Mesothelial cell of epicardium (in vitro differentiated cells): ENCODE measurements at places on chromosomes 7 and 10.

DNA sequence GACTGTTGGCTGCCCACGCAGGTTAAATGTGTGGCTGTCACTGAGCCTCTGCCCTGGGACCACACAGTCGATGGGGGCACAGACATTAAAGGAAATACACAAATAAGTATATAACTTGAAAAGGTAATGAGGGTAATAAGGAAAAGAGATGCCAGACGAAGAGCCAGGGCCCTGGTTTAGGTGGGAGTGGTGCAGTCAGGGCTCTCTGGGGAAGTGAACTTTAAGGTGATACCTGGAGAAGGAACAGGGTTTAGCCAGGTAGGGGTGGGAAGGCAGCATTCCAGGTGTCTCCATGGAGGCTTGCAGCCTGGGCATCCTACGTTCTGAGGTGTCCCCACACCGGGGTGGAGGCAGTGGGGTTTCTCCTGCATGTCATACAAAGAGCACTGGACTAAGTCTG lies 50.4 kb downstream of the UNC5B start:
- H3K4me1 ChIP-seq = peaks cover 63% of the 10 kb centered on the region
- no peak overlapping the region for H3K4me3 ChIP-seq
- peak overlapping the region; percentile 84 for H3K27ac ChIP-seq
- H3K27me3 ChIP-seq = no peaks in the 10 kb centered on the region

DNA sequence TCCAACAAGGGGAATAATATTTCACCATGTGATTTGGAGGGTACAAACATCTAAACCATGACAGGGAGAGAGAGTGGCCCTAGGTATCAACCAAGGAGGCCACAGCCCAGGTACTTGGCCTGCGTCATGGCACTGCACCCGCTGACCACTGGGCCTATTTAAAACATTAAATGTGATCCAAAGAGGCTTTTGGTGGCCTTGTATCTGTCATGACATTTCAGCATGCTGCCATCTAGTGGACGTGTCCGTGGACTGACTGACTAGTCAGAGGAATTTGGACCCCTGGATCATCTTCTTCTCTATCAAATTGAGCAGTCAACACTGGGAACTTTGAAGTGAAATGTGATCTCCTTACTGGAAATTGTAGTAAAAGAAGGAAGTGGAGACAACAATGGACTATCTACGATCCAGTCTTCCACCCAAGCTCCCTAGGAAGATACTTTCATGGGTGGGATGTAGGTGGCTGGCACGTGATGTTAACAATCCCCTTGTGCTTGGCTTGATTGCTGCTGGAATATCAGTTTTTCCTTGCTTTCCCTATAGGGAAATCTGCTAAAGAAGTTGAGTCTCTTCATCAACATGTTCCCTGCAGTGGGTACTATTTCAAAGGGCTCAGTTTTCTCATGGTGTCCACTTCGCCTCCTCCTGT lies 24.6 kb upstream of the ITGA8 start:
- no peak overlapping the region for H3K27ac ChIP-seq
- no peaks in the 10 kb centered on the region for H3K36me3 ChIP-seq
- DNase-seq = no peak
- H3K27me3 ChIP-seq = peaks cover 16% of the 10 kb centered on the region

GRCh38 chr10:6068006-6068405 lies 5.8 kb upstream of the IL2RA start:
- DNase-seq = no peak
- no peaks in the 10 kb centered on the region for H3K4me1 ChIP-seq
- no peak overlapping the region for H3K4me3 ChIP-seq

- no peak for DNase-seq
- H3K4me3 ChIP-seq = no peak overlapping the region
- H3K27ac ChIP-seq = no peak overlapping the region
- peaks cover 29% of the 10 kb centered on the region for H3K27me3 ChIP-seq
- H3K4me1 ChIP-seq = peaks cover 18% of the 10 kb centered on the region
These were observed 21.9 kb upstream of the CFAP46 start for GRCh38 chr10:132964231-132964630.

DNA sequence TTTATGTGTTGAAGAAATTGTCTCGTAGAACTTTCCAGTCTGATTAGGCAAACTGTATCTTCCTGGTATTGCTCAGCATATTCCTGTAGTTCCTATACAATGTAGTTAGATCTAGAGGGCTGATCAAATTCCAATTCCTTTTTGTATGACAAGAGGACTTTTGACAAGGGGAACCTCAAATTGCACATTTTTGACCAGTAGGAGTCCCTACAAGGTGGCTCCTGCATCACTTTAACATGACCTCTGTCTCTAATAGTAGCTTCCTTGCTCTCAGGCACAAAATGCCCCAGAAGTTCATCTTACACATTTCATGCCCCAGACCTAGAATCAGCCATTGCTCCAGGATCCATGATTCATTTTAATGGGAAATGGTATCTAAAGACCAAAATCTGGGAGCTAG lies 18.7 kb downstream of the HERPUD2 start:
- peaks cover 7% of the 10 kb centered on the region for H3K36me3 ChIP-seq
- H3K4me1 ChIP-seq = no peaks in the 10 kb centered on the region
- no peak for DNase-seq

- no peaks in the 10 kb centered on the region for H3K27me3 ChIP-seq
- no peaks in the 10 kb centered on the region for H3K36me3 ChIP-seq
- peak overlapping the region; percentile 59 for H3K27ac ChIP-seq
- peaks cover 34% of the 10 kb centered on the region for H3K4me1 ChIP-seq
These were observed 6.5 kb downstream of the SAP25 start for GRCh38 chr7:100567031-100567730.

DNA sequence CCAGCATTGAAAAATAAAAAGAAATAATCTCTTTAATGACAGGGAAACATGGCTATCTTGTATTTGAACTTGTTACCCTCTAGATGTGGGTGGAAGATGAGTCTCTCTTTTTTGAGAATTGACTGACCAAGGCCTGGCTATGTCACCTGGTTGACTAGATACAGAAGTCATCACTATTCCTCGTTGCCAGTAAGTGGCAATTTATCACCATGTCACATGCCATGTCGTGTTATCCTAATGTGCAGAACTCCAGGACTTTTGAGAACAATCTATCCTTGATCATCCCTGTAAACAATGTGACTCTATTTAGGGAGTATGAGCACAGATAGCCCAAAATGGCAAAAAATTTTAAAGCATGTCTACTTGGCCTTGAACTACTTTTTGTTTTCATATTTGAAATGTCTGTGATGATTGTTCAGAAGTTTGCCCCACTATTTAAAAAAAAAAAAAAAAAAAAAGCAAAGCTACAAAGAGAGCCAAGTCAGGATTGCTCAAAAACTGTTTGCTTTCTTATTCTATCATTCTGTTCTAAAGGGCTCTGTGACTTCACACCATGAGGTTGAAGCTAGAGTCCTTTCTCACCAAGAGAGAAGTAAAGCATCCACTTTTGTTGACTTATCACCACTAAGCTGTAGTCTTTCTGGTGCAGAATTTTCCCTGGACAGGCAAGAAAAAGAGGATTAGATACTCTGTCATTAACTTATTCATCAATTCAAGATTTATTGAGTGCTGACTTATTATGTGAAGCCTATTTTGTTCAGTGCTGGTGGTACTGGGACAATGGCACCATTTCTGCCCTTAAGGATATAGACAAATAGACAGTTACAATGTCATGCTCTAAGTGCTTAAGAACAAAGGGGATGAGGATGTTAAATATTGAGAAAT lies 10.4 kb upstream of the WIPF3 start:
- peaks cover 2% of the 10 kb centered on the region for H3K4me1 ChIP-seq
- no peak overlapping the region for H3K27ac ChIP-seq
- no peaks in the 10 kb centered on the region for H3K36me3 ChIP-seq
- DNase-seq = no peak
- H3K27me3 ChIP-seq = peaks cover 14% of the 10 kb centered on the region

DNA sequence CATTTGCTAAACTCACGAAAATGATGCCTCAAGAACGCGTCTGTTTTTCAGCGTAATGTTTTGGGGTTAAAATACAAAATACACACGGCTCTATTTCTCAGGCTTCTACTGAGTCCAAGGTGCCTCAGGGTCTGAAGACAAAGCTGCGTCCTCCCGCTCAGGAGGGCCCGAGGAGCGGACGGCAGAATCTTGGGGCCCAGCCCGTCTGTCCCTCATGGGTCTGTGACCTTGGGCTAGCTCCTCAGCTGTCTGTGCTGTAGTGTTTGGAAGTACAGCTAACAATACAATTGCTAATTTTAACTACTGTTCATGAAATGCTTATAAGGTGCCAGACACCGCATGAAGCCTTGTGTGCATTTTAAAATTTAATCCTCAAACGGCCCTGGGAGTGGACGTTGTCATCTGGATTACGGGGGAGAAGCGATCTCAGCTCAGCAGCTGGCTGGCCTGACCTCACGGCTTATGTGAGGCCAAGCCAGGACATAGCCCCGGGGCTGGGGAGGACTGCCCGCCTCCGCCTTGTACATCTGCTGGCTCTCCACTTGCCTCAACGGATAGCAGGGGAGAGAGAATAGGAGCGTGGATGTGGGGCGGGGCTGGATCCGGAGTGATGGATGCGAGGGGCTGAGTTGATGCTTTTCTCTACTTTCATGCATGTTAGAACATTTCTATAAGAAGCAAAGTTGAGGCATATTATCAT lies 357.4 kb downstream of the GLRX3 start:
- H3K36me3 ChIP-seq = no peaks in the 10 kb centered on the region
- no peak overlapping the region for H3K27ac ChIP-seq
- no peak for DNase-seq
- peaks cover 23% of the 10 kb centered on the region for H3K4me1 ChIP-seq
- H3K4me3 ChIP-seq = no peak overlapping the region
- H3K27me3 ChIP-seq = no peaks in the 10 kb centered on the region

GRCh38 chr10:104767745-104768144 lies 126.7 kb downstream of the SORCS3 start:
- H3K27ac ChIP-seq = no peak overlapping the region
- DNase-seq = no peak
- peaks cover 70% of the 10 kb centered on the region for H3K27me3 ChIP-seq
- no peaks in the 10 kb centered on the region for H3K36me3 ChIP-seq
- H3K4me3 ChIP-seq = no peak overlapping the region

DNA sequence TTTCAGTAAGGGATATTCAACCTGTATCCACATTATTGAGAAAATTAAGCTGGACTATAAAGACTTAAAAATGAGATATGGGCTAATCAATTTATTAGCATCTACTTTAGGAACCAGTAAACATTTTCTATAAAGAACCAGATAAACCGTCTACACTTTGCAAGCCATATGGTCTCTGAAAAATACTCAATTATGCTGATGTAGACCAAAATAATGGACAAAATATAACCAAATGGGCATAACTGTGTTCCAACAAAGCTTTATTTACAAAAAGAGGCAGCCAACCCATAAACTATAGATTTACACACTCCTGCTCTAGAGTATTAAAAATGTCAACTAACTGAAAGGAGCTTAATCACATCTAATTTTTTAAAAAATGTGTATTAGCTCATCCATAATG lies 42.3 kb downstream of the TNPO3 start:
- no peak overlapping the region for H3K27ac ChIP-seq
- no peak for DNase-seq
- H3K27me3 ChIP-seq = no peaks in the 10 kb centered on the region
- no peak overlapping the region for H3K4me3 ChIP-seq

GRCh38 chr7:129975309-129975708 lies 22.5 kb upstream of the UBE2H start:
- H3K36me3 ChIP-seq = no peaks in the 10 kb centered on the region
- H3K4me1 ChIP-seq = peaks cover 16% of the 10 kb centered on the region
- peak overlapping the region; percentile 2 for H3K27ac ChIP-seq
- H3K4me3 ChIP-seq = no peak overlapping the region
- no peak for DNase-seq

- DNase-seq = no peak
- no peak overlapping the region for H3K27ac ChIP-seq
- peaks cover 9% of the 10 kb centered on the region for H3K27me3 ChIP-seq
- peaks cover 17% of the 10 kb centered on the region for H3K4me1 ChIP-seq
- no peak overlapping the region for H3K4me3 ChIP-seq
These were observed 299.9 kb upstream of the HABP2 start for GRCh38 chr10:113252650-113253618.

DNA sequence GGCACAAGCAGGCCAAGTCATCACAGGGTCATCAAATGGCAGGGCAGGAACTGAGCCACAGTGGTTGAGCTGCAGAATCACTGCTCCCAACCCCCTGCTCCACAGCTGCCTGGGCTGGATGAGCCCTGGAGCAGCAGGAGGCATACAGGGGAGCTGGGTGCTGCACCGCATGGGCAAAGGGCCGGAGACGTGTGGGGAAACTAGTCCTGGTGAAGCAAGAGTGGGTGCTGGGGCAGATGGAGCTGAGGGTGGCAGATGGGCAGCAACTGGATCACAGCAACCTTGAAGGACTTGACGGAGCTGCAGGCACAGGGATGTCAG lies 16.0 kb upstream of the VOPP1 start:
- DNase-seq = no peak
- peaks cover 41% of the 10 kb centered on the region for H3K27me3 ChIP-seq
- no peaks in the 10 kb centered on the region for H3K36me3 ChIP-seq
- no peak overlapping the region for H3K27ac ChIP-seq
- H3K4me1 ChIP-seq = peaks cover 2% of the 10 kb centered on the region
- H3K4me3 ChIP-seq = no peak overlapping the region

GRCh38 chr7:88001744-88002530 lies 67.9 kb downstream of the ADAM22 start:
- H3K27ac ChIP-seq = peak overlapping the region; percentile 43
- no peak overlapping the region for H3K4me3 ChIP-seq
- no peaks in the 10 kb centered on the region for H3K27me3 ChIP-seq
- no peak for DNase-seq
- no peaks in the 10 kb centered on the region for H3K36me3 ChIP-seq

DNA sequence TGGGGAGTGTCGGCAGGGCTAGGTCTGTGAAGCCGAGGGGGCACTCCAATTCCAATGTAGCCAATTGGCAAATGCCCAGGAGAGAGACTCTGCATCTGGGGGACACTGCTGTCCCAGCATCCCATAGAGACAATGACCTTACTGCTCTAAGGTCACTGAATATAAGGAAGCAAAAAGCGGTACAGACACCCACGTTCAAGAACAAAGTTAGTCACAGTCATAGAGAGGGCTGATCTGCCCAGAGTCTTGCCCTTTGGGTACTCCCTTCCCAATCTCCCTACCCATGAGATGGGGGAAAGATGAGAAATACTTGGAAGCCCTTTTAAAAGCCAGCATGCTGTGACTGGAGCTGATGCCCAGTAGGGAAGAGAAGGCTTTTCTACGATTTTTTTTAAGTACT lies 76.3 kb upstream of the GSDME start:
- H3K27ac ChIP-seq = no peak overlapping the region
- no peaks in the 10 kb centered on the region for H3K36me3 ChIP-seq
- H3K4me3 ChIP-seq = no peak overlapping the region
- H3K4me1 ChIP-seq = peaks cover 17% of the 10 kb centered on the region
- DNase-seq = no peak

- H3K4me1 ChIP-seq = no peaks in the 10 kb centered on the region
- H3K36me3 ChIP-seq = no peaks in the 10 kb centered on the region
- H3K27ac ChIP-seq = no peak overlapping the region
- H3K4me3 ChIP-seq = no peak overlapping the region
These were observed 743.0 kb downstream of the NRG3 start for GRCh38 chr10:82618007-82618406.
